Natural killer cell (primary cell): ENCODE measurements at places on chromosomes 2 and 18. TPM values are rescaled to one million over a fixed set of nuclear protein-coding genes. Genes with fewer than 3 reads are reported as not detected.

EDAR gene
- total RNA-seq, result 0.11 TPM

DNA sequence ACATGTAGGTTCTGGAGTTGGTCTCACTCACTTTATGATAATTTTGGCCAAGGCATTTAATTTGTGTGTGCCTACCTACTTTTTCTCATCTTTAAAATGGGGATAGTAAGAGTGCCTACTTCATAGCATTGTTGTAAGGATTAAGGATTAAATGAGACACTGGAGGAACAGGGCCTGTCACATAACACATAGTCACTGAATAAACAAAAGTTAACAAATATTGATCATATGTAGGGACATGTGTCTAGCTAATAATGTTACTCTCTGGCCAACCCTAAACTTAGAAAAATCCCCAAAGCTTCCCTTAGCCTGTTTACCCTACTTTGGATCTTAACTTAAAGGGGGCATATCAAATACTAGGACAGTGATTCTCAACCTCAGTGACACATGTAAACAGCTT lies 169.9 kb downstream of the MYO1B start:
- no peak for DNase-seq

DNA sequence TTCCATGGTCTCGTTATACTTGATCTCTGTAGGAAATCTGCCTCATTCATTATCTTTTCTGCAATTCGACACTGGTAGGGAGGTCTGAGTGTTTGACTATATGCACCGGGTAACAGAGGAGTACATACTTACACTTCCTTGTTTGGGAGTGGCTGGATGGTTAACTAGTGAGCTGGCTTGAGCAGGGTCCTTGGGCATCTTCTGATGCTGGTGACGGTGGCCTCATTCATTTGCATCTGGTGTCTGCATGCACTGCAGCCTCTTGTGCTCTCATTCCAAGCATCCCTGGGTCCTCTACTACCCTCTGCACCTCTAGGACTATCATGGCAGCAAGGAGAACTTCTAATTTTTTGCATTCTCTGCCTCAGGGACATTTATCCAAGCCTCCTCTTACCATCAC lies 100.0 kb upstream of the TCF4 start:
- DNase-seq, result no peak

DNA sequence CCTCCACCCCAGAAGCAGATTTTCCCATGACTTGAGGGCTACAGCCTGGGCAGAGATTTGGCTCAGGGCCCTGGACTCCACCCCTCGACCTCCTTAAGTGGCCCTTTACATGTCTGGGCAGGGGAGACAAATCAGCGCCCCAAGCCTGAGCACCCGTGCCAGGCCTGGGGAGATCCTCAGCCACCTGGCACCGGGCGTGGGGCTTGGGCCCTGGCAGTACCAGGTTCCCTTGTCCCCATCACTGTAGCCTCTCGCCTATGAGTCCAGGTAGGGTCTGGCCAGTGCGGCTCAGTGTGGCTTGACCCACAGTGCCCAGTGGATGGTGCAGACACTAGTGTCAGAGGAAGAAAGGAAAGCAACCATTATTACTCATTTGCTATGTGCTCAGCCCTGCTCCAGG lies 22.0 kb upstream of the DNMT3A start:
- no peak for DNase-seq

DNA sequence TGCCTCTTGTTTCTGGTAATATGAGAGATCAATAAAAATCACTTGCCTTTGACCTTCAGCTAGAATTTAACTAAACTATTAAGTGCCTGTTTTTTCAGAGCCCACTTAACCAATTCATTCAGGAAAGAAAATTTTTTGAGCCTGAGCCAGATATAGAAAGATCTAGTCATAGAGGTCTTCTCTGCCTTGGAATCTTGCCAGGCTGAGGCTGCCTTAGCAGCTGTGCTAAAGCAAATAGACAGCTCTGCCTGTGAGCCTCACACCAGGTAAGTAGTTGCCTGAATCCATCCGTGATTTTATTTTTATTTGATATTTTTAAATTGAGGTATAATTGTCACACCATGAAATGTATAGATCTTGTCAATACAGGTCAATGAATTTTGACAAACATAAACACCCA lies 27.4 kb downstream of the EVX2 start:
- no peak for DNase-seq

- no peak for DNase-seq
Observed at GRCh38 chr18:12946549-12947284, 1.1 kb upstream of the SEH1L start.

DNA sequence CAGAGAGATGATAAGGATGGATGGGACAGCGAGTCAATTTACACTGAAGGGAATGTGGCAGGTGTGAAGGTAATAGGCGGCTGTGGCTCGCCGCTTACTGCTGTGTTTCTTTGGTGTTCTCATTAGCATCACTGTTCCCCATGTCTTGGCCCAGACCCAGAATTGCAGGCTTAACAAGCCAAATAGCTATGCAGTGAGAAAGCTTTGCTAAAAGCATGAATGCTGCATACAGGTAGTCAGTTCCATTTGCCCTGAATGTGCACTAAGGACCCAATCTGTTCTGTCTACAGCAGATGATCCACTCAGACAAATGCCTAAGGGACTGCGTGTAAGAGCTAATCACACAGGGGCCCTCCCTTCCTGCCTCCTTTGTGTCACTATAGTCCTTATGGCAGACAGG lies 262.6 kb downstream of the DCDC2C start:
- DNase-seq, result no peak

- DNase-seq, result no peak
Observed at GRCh38 chr2:177211169-177211568, 1.4 kb upstream of the HNRNPA3 start.
